ENCODE measurements at places on chromosomes 11 and 22. TPM values are rescaled to one million over a fixed set of nuclear protein-coding genes. Genes with fewer than 3 reads are reported as not detected.
A peak's percentile ranks its signal among the peaks of the same experiment; 100 is the strongest.

DNA sequence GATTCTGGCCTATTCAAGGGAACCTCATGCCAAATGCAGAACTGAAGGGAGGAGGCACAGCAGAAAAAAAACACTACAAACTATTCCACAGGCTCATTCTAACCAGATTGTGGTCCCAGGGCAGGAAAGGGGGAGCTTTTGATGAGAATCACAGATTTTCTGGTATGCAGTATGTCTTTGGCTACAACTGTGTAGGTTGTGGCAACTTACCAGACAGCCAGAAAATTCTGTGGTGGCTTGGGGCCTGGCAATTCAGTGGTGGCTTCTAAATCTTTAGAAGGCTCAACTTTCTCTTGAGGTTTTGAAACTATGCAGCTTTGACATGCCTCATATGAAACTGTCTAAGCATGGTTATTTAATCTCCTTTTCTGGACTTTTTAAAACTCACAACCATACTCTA lies 850.8 kb upstream of the CCDC90B start:
- H3K27ac ChIP-seq = no peak overlapping the region
- no peaks in the 10 kb centered on the region for H3K36me3 ChIP-seq
- DNase-seq = no peak

DNA sequence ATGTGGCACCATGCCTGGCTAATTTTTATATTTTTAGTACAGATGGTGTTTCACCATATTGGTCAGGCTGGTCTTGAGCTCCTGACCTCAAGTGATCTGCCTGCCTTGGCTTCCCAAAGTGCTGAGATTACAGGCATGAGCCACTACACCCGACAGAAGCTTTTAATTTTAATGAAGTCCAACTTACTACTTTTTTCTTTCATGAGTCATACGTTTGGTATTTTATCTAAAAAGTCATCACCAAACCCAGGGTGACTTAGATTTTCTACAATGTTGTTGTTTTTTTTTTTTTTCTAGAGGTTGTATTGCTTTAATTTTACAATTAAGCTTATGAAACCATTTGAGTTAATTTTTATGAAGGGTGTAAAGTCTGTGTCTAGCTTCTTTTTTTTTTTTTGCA lies 34.9 kb downstream of the JRKL start:
- no peak overlapping the region for H3K27ac ChIP-seq
- DNase-seq = no peak
- peaks cover 2% of the 10 kb centered on the region for H3K4me1 ChIP-seq
- no peak overlapping the region for H3K4me3 ChIP-seq
- H3K27me3 ChIP-seq = peaks cover 52% of the 10 kb centered on the region

GRCh38 chr11:45305874-45306623 lies 19.9 kb upstream of the SYT13 start:
- peaks cover 2% of the 10 kb centered on the region for H3K36me3 ChIP-seq
- H3K27me3 ChIP-seq = peaks cover 38% of the 10 kb centered on the region
- H3K4me1 ChIP-seq = peaks cover 5% of the 10 kb centered on the region
- no peak overlapping the region for H3K27ac ChIP-seq
- no peak overlapping the region for H3K4me3 ChIP-seq
- no peak for DNase-seq

GRCh38 chr22:31637447-31637890 lies 24.5 kb downstream of the PISD start:
- H3K27ac ChIP-seq = peak overlapping the region; percentile 86
- no peak for DNase-seq
- peaks cover 29% of the 10 kb centered on the region for H3K4me1 ChIP-seq

DNA sequence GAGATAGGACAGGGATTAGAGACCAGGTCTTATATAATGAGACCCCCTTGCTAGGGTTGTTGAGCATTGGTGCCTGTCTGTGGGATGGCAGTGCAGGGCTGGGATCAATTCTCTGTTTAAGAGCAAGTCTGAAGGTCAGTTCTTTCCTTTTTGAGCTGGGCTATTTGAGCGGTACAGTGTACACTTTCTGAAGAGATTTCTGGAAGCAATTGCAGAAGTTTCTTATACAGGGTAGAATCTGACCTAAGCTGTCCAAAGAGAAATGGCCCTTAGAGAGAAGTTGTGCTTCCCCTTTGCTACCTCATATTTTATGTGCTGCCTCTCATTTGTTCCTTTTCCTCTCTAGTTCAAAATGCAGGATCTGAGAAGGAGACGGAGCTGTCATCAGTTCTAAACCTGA lies 35.8 kb downstream of the CSTPP1 start:
- H3K27ac ChIP-seq = no peak overlapping the region
- peaks cover 3% of the 10 kb centered on the region for H3K4me1 ChIP-seq
- no peak for DNase-seq
- H3K27me3 ChIP-seq = no peaks in the 10 kb centered on the region
- no peak overlapping the region for H3K4me3 ChIP-seq

MMP12 gene
- not detected for total RNA-seq

DNA sequence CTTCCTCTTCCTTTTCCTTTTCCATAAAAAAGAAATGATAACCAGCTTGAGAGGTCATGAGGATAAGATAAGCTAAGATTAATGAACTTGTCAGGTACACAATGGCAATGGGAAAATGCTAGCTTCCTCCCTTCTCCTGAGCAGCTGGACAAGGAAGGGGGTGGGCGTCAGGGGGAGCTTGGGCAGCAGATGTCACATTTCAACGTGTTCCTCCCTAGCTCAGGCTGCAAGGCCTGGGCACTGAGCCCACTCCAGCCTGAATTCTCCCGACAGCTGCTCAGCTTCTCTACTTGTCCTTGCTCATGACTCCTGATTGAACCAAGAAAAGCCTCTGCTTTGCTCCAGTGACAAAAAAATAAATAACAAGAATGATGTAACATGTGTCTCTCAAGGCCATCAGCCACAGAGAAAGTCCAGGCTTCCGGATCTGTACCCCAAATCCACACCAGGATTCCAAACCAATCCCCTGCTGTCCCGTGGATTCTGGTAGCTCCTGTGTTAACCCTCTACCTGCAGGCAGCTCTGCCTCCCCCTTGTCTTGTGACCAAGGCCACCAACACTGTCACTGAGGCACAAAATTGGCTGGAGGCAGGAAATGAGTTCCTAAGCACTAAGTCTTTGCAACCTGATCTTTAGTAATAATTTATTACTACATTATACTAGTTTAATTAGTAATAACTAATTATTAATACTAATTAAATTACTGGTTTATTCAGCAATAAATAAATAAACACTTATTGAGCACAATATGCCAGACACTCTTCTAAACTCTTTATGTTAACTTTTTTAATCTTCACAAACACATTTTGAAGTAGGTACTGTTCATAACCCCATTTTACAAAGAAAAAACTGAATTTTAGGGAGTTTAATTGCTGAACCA lies 146.5 kb downstream of the CCDC34 start:
- peaks cover 50% of the 10 kb centered on the region for H3K27me3 ChIP-seq
- no peaks in the 10 kb centered on the region for H3K36me3 ChIP-seq
- no peaks in the 10 kb centered on the region for H3K4me1 ChIP-seq
- DNase-seq = no peak
- no peak overlapping the region for H3K27ac ChIP-seq
- no peak overlapping the region for H3K4me3 ChIP-seq

CPT1B gene
- total RNA-seq = 59.5 TPM

DNA sequence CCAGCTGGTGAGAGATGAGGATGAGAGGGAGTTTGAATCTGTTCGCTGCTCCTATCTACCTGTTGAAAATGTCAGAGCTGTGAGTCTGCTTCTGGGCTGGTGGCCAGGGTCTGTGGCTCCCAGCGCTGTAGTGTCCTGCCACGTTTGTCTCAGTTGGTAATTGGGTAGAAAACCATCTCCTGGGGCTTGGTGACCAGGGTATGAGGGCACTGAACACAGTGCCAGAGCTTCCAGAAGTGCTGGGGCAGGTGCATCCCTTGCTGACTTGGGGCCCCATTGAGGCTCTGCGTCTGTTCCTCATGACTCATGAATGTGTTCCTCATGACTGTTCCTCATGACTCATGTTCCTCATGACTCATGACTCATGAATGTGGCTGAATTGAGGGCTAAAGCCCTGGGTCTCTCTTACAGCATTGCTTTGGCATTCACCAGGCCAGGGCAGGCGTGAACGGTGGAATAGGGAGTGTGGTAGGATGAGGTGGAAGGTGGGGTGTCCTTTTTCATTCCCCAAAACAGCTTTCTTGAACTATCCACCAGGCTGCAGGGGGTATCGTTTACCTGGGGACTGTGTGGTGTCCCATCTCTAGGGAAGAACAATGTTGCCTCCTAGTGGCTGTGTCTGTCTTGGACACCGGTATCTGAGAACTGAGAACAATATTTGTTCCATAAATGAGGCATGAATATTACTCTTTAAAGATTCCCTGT lies 139.5 kb downstream of the COMMD9 start:
- H3K36me3 ChIP-seq = no peaks in the 10 kb centered on the region
- H3K4me3 ChIP-seq = no peak overlapping the region
- no peak for DNase-seq
- H3K27me3 ChIP-seq = peaks cover 28% of the 10 kb centered on the region
- H3K4me1 ChIP-seq = no peaks in the 10 kb centered on the region

- H3K36me3 ChIP-seq = no peaks in the 10 kb centered on the region
- peaks cover 3% of the 10 kb centered on the region for H3K4me1 ChIP-seq
- H3K4me3 ChIP-seq = no peak overlapping the region
Measured at GRCh38 chr11:13094930-13095687, 86.0 kb downstream of the RASSF10 start.

GRCh38 chr11:65421794-65422632 lies 585 bp upstream of the NEAT1 start:
- H3K4me1 ChIP-seq = peaks cover 69% of the 10 kb centered on the region
- DNase-seq = peak; percentile 76
- H3K27ac ChIP-seq = peak overlapping the region; percentile 100
- peaks cover 25% of the 10 kb centered on the region for H3K36me3 ChIP-seq

DNAJB7 gene
- total RNA-seq = not detected

FIBIN gene
- total RNA-seq = not detected

DNA sequence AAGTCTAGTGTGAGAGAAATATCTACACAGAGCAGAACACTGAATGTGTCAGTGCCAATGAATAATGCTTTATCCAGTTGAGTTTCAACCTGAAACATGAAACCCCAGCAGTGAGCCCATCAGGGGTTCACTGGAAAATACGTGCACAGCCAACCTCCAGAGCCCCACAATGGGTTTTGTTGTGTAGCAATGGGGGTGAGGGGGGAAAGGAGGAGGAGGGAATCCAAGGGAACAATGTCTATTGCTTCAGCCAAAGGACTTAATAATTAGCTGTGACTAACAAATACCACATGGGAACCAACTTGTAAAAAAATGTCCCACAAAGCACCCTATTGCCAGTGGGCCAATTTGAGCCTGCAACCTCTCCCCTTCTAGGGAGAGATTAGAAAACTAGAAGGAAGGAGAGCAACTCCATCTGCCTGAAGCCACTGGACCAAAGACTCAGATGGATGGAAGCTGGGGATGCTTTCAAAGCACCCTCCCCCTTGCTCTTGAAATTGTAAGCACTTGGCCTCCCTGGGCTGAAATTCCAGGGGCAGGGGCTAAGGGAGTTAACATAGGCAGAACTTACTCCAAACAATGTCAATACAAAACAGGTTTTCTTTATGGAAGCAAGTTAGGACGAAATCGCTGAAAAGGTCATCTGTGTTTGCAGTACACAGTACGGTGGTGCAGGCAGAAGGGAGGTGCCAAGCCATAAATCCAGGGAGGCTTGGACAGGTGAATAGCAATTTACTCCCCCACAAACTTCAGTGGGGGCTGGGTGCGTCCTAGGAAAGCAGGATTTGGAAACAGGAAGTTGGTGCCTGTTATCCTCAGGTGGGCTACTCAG lies 99.8 kb downstream of the ARL14EP start:
- H3K4me3 ChIP-seq = no peak overlapping the region
- no peaks in the 10 kb centered on the region for H3K4me1 ChIP-seq
- no peaks in the 10 kb centered on the region for H3K36me3 ChIP-seq
- H3K27me3 ChIP-seq = peaks cover 67% of the 10 kb centered on the region

OVOL1 gene
- total RNA-seq = not detected

DNA sequence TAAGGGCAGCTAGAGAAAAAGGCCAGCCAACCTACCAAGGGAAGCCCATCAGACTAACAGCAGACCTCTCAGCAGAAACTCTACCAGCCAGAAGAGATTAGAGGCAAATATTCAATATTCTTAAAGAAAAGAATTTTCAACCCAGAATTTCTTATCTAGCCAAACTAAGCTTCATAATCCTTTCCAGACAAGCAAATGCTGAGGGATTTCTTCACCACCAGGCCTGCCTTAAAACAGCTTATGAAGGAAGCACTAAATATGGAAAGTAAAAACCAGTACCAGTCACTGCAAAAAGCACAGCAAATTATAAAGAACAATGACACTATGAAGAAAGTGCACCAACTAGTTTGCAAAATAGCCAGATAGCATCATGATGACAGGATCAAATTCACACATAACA lies 30.6 kb upstream of the CASP12 start:
- H3K36me3 ChIP-seq = peaks cover 6% of the 10 kb centered on the region
- no peak overlapping the region for H3K27ac ChIP-seq
- no peak for DNase-seq
- no peaks in the 10 kb centered on the region for H3K27me3 ChIP-seq

- no peak overlapping the region for H3K4me3 ChIP-seq
- no peaks in the 10 kb centered on the region for H3K36me3 ChIP-seq
- no peak for DNase-seq
- no peak overlapping the region for H3K27ac ChIP-seq
- no peaks in the 10 kb centered on the region for H3K4me1 ChIP-seq
Measured at GRCh38 chr11:112822478-112823274, 138.5 kb upstream of the NCAM1 start.

C11orf21 gene
- total RNA-seq = 50.1 TPM

DNA sequence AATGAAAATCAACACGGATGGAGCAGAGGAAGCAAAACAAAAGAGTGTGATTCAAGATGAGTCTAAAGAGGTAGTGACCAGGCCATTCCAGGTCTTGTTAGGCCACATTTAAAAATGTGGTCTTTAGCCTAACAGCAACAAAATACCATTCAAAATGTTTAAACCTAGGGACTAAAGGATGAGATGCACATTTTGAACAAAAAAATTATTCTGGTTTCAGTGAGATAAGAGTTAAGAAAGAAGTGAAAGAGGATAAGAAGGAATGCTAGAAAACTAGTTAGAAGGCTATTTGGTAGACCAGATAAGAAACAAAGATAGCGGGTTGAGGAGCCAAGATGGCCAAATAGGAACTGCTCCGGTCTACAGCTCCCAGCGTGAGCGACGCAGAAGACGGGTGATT lies 85.2 kb downstream of the CWF19L2 start:
- no peak for DNase-seq
- H3K27me3 ChIP-seq = no peaks in the 10 kb centered on the region
- H3K4me3 ChIP-seq = no peak overlapping the region
- no peak overlapping the region for H3K27ac ChIP-seq

DNA sequence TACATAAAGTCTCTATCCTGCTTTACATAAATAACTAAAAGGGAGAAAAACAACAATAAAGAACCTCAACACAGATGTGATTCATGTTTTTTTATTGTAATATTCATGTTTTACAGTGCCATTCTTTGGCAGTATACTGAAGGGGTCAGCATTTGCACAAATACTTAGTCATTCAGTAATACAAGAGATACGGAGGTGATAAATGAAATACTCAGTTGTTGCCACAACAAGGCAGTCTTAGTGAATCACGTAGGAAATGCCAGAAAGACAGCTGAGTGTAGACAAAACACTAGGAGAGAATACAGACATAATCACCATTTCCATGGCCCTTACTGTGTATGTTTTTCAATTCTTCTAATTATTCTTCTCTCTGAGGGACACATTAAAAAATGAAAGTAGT lies 910.4 kb downstream of the METTL15 start:
- H3K36me3 ChIP-seq = no peaks in the 10 kb centered on the region
- H3K4me3 ChIP-seq = no peak overlapping the region
- no peaks in the 10 kb centered on the region for H3K27me3 ChIP-seq
- no peak overlapping the region for H3K27ac ChIP-seq

ZNF215 gene
- not detected for total RNA-seq
